ENCODE measurements at places on chromosomes 5 and 9. TPM values are rescaled to one million over a fixed set of nuclear protein-coding genes. Genes with fewer than 3 reads are reported as not detected.

The FAM78A gene
- 2.0 TPM for total RNA-seq

- DNase-seq = no peak
Observed at GRCh38 chr5:93874491-93874890, 133.1 kb upstream of the POU5F2 start.

The NR2F1 gene
- total RNA-seq = 35.4 TPM

- DNase-seq = no peak
Observed at GRCh38 chr5:140111011-140111858, 2.7 kb upstream of the PURA start.

The HCN1 gene
- 0.14 TPM for total RNA-seq

The PCDHAC2 gene
- total RNA-seq = 1.9 TPM

The WDR38 gene
- total RNA-seq = not detected

- no peak for DNase-seq
Observed at GRCh38 chr5:150001660-150002486, 1.3 kb downstream of the HMGXB3 start.

- DNase-seq = no peak
Observed at GRCh38 chr5:159802661-159803060, 113.6 kb upstream of the ADRA1B start.

The STX17 gene
- 42.4 TPM for total RNA-seq

DNA sequence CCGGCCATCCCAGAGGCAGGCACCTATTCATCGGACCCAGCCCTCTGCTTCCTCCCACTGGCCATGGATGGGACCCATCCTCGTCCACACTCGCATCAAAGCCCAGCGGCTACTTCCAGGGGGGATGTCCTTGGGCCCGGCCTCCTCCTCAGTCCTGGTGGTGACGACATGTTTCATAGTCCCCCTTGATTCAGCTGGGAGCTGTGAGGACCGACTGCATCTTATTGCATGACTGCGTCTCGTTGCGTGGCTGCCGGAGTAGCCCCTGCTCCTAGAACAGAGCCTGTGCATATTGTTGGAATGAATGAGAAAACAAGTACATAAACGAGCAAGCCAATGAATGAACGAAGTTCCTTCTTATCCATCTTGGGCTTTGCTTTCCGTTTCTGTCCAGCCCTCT is 12.8 kb downstream of the NCS1 start:
- no peak for DNase-seq

The MAML1 gene
- total RNA-seq = 54.8 TPM

GRCh38 chr5:90473396-90474234 is 956 bp downstream of the MBLAC2 start:
- DNase-seq = no peak

The EXOSC3 gene
- 61.8 TPM for total RNA-seq

DNA sequence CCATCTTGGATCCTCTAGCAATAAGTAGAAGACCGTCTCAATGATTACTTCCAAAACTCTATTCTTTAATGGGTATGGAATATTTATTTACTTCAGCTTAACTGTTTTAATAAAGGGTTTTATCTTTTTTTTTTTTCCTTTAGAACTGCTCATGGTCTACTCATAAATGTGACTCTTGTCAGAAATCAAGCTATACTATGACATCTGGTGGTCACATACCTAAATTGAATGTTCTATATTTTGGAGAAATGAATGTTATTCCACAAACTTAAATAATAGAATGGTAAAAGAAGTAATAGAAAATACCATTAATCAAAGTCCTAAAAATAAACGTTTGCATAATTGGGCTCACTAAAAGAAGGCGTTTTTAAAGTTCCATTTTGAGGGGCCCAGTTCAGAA is 131.2 kb upstream of the PLCXD3 start:
- DNase-seq = no peak

DNA sequence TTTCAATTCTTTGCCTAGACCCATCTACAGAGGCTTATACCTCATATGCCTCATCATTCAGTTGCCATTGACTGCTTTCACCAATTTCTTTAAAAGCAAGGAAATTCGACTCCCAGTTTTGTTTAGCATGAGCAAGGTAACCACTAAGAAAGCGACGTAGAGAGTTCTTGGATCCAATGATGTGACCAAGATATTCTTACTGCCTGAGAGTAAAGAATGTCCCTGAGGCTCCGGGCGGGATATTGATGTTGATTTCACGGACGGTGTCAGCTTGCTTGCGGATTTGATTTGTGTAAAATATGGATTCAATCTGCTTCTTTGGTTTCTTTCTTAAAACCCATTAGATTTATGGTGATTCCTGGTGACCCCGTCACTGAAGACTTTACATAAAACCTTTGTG is 135.1 kb upstream of the ICE1 start:
- no peak for DNase-seq

DNA sequence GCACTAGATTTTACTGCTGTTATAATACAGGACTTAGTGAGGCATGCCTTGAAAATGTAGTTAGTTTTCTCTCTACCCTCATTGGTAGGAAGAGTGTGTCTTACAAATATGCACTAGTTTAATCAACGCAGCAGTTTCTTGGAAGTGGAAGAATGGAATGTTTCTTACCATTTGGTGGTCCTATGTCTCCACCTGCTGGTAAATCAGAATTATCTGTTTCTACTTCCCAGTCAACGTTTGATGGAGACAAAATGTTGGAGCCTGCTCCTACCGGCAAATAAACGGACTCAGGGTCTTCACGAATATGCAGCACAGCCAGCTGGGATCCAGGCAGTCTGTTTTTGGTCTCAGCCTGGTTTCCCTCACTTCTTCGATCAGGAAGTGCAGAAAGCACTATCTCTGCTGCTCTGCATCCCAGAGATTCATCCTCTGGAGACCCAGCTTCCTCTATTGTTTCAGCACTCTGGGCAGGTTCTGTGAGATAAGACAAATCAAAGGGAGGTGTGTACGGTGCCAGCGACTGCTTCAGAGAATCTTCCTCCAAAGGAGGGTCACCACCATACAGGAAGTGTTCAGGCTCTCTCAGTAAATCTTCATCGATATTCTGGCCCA is 59.5 kb upstream of the PCA3 start:
- DNase-seq = no peak

GRCh38 chr9:109098171-109098959 is 21.4 kb downstream of the TMEM245 start:
- no peak for DNase-seq

Measured in progenitor cell of endocrine pancreas (in vitro differentiated cells).